ENCODE measurements at places on chromosomes 16 and 17.

DNA sequence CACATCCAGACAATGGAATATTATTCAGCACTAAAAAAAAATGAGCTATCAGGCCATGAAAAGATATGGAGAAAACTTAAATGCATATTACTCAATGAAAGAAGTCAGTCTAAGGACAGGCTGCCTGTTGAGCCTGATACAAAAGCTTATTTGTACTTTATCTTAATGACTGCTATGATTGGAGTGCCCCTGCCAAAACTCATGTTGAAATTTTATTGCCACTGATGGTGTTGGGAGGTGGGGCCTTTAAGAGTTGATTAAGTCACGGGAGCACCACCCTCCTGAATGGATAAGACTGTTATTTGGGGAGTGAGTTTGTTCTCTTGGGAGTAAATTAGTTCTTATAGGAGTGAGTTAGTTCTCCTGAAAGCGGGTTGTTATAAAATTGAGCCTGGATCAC is 9.9 kb downstream of the C17orf67 start:
- DNase-seq: no peak

DNA sequence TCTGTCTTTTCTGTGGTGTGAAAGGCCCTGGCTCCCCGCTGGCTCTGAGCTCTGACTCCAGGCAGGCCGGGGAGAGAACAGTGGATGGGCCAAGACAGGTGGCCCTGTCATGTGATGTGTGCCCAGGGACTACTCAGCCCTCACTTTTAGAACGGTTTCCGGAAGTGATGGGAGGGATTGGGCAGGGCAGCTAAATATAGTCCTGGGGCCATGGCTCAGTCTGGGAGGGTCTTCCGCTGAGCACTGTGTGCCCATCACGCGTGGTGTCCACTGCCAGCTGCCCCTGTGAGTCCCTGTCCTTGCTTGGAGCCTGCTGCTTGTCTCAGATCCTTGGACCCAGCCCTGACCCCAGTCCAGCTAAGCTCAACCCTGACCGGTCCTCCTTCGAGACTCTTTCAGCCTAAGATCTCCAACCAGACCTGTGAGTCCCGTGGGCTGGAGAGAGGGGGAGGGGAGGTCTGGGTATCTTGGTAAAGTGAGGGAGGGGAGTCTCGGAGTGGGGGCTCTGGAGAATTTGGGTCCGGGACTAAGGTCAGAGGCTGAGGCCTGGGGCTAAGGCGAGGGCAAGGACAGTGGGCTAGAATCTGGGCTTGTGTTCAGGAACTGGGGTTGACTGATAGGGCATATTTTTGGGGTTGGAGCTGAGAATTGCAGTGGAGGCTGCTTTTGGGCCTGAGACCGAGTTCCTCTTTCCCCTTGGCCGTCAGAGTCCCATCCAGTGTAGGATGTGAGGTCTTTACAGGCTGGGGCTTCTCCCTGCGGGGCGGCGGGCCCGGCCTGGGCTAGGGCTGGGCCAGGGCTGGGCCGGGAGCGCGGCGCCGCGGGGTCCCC is at the start of gene TRIM72:
TSS of gene TRIM72 (plus strand) at position 243 of the 831 bp plus-strand sequence. CDS start 620 bp downstream, outside the sequence.
- DNase-seq: no peak

DNA sequence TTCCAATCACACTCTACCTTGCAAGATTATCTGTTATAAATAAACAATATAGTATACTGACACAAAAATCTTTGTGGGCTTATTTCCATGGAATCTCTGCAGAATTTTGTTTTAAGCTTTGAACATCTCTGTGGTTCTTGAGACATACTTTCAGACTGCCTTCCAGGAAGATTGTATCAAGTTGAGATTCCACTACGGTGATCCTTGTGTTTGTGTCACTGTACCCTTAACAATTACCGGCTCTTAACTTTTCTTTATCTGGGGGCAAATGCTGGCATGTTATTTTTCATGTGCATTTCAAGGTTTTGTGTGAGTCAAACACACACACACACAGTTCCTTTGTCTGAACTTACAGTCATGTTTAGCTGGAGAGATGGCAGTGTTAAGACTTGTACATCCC is 472.7 kb upstream of the HSBP1 start:
- no peak for DNase-seq

DNA sequence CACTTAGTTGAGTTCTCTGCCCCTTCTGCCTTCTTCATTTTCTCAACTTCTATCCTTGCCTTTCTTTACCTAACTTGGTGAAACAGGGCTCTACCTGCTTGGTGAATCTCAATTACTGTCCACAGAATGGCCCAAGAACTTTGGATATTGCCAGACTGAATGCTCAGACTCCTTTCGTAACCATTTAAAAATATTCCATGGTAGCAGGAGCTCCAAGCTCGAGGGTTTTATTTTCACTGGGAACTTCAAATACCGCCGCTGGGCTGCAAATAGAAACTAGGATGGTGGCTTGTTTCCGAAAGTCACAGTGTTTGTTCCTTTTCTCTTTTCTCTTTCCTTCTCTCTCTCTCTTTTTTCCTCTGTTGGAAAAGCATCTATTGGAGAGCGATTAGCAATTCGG is 13.2 kb downstream of the TMEM100 start:
- no peak for DNase-seq

DNA sequence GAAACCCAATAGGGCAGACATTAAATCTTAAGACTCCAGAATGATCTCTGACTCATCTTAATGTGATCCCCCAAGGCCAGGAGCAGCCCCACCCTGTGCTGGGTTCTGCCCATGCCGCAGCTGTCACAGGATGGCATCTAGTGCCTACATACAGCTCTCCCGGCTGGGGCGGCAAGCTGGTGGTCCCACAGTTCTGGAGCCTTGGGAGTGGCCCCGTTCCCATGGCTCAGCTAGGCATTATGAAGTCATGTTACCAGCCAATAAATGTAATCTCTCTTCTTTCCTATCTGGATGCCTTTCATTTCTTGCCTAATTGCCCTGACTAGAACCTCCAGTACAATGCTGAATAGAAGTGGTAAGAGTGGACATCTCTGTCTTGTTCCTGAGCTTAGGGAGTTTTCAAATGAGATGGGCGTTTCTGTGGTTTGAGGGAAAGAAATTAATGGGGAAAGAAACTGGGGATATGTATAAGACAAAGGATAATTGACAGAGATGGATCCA is 95.7 kb upstream of the DNAH17 start:
- DNase-seq: no peak

GRCh38 chr17:13420418-13420826 is 181.3 kb downstream of the HS3ST3A1 start:
- no peak for DNase-seq

- DNase-seq: no peak
Observed at GRCh38 chr16:69873783-69874182, 77.4 kb upstream of the CLEC18A start.

DNA sequence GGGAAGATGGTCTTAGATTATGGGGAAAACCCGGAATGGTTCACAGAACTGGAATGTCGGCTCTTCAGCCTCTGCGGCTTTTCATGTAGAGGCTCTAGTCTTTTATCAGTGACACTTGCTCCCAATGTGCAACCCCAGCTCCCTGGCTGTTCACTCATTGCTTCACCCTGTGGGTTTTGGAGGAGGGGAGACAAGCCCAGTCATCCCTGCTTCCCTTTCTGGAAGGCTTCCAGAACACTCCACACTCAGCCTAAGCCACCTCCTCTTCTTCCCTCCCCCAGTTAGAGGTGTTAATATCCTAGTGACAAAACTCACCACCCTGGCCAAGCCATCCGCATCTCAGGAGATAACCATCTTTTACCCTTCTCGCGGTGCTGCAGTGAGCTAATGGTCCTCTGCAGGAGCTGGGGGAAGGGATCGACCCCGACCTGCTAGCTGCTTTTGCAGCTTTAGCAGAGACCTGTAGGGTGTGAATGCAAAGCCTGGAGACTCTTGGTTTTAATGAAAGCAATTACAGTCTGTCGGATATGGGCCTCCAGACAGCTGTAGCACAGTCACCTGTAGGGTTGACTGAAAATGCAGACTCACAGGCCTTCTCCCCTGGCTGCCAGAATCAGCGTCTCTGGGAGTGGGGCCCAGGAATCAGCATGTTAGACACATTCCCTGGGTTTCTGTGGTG is 24.3 kb upstream of the LASP1NB start:
- DNase-seq: no peak

- DNase-seq: no peak
Observed at GRCh38 chr17:76379646-76380376, 4.6 kb upstream of the SPHK1 start.

- no peak for DNase-seq
Observed at GRCh38 chr17:19333132-19333440, 29.4 kb downstream of the B9D1 start.

DNA sequence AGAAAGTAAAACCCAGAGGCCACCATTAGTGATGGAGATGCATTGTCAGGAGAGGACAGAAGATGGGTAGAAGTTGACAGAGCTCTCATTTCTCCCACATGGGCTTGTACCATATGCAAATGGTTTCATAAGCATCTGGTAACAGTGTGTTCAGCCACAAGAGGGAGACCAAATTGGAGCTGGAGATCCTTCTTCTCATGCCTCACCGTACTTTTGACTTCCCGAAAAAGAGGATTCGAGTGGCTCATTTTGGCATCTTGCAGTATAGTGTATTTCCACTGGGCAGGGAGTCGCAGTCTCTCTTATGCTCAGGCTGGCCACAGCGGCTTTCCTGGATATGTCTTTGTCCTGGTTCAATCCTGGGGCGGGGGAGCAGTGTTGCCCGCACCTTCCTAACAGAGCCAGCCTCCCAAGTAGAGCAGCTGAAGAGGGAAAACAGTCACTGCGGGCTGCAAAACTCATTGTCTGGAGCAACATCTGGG is 23.8 kb downstream of the TBC1D3B start:
- no peak for DNase-seq

GRCh38 chr17:47703191-47703591 is 9.2 kb downstream of the TBKBP1 start:
- no peak for DNase-seq

DNA sequence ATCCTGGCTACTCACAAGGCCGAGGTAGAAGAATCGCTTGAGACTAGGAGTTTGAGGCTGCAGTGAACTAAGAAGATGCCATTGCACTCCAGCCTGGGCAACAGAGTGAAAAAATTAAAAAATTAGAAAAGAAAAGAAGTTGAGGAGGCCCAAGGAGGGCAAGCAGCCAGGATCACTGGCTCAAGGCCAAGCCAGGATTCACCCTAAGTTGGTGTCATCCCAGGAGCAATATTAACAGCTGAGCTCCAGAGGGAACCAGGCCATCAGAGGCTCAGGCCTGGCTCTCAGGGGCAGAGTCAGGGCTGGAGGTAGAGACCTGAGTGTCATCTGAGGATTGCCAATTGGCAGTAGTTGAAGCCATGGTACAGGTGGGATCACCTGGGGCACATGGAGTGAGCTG is 20.7 kb downstream of the DRC3 start:
- DNase-seq: no peak

GRCh38 chr17:46950997-46951621 is 27.9 kb downstream of the RPRML start:
- DNase-seq: no peak

DNA sequence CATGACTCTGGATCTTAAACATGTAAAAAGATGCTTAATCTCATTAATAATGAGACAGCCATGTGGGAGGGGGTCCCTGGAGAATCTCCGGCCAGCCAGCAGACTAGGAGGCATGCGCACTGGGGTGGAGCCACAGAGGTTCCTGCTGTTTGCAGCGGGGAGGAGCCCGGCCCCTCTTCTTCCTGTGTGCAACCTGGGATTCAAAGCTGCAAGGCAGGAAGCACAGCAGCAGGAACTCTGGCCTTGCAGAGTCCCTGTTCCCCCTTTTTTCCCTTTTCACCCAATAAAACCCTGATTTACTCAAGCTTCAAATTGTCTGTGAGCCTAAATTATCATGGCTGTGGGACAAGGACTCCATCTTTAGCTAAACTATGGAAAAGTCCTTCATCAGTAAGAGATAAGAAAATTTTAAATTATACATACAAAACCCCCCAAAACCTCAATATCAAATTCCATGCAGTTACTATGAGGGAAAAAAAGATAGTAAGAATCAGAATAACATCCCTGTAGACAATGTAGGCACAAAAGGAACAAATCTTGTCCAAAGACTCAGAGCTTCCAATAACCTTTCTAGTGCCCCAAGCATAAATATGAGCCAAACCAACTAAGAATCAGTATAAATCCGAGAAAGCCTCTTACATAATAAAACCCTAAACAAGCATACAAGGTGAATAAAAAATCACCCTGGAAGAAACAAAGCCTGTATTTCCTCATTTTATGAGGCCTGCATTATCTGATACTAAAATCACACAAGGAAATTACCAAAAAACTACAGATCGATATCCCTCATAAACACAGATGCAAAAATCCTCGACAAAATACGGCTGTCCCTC is 12.1 kb downstream of the CFDP1 start:
- no peak for DNase-seq

DNA sequence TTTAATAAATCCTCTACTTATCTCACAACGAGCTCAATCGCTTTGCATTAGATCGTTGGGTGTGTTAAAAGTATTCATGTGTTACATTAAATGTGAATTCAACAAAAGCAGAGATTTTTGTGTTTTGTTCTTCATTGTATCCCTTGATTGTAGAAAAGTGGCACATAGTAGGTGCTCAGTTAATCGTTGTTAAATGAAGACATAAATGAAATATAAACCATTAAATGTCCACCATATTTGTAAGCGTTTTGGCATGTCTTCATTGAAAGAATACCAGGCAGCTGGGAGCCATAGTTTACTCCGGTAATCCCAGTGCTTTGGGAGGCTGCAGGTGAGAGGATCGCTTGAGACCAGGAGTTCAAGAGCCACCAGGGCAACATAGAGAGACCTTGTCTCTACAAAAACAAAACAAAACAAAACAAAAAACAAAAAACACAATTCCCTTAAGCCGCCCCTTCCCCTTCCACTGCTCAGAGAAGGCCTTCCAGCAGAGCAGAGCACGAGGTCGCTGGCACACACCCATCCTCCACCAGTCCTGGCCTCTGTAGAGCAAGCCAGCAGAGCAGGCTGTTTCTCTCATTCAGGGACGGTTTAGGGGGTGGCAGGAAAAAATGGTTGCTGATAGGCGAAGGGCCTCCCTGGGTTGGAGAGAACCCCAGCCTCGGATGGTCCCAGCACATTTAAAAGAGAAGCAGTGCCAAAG is 673 bp upstream of the CHD9 start:
- DNase-seq: no peak

DNA sequence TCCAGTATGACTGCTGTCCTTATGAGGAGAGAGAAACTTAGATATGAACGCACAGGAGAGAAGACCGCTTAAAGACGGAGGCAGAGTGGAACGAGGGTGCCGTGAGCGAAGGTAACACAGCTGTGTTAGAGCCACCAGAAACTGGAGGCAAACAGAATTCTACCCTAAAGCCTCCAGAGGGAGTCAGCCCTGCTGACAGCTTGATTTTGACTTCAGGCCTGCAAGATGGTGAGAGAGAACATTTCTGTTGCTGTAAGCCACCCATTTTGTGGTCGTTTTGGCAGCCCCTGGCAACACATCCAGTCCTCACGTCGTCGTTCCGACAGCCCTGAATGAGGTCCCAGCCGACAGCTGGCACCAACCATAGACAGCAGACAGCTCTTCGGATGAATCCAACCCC is 2.8 kb upstream of the SPATA2L start:
- no peak for DNase-seq

DNA sequence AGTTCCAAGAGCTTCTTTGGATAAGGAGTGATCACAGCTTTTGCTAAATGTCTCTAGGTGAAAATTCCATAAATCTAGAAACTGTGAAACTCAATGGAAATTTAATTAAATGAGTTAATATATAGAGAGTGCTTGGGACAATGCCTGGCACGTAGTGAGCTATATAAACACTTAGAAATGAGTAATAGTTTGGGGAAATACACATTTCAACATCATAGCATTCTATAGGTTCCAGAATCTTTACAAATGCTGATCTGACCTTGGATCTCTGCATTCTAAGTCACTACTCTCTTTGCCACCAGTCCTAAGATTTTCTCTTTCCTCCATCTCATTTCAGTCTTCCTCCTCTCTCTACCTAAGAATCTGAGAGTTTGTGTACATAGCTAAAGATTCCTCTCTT is 175.6 kb downstream of the SOX9 start:
- DNase-seq: no peak
